H7 (cell line): ENCODE measurements at places on chromosomes 1 and 21.
A peak's percentile ranks its signal among the peaks of the same experiment; 100 is the strongest.

GRCh38 chr1:173297798-173298391 is 90.8 kb upstream of the TNFSF4 start:
- DNase-seq = no peak

- no peak for DNase-seq
Observed at GRCh38 chr1:240285540-240285939, 193.9 kb downstream of the FMN2 start.

DNA sequence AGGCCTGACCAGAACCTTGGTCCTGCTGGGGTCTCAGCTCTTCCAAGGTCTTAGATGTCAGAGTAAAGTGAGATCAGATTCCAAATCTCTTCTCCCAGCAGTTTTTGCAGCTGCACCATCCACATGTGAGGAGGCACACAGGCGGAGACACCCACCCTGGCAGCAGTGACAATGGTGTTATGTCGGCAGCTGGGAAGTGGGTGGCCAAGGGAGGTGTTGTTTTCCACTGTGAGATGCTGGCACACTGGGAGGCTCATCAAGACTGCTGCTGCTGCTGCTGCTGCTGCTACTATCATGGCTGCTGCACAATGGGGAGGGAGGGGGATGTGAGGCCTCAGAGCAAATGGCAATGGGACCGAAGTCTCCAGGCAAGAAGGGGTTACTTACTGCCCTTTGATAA is 23.6 kb downstream of the CAMK2N1 start:
- no peak for DNase-seq

DNA sequence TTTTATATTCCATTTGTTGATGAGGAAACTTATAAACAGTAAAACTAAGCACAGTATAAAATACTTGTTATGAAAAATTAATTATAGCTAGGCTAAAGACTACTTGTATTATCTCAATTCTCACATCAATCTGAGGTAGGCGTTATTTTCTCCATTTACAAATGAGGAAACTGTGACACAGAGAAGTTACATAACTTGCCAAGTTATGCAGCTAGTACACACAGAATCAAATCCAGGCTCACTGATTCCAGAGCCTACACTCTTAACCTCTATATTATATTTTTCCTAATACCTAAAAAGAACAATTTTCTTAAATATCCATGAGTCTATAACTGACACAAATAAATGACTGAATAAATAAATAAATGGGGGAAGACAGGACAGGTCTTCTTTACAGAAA is 11.2 kb upstream of the VPS45 start:
- no peak for DNase-seq

DNA sequence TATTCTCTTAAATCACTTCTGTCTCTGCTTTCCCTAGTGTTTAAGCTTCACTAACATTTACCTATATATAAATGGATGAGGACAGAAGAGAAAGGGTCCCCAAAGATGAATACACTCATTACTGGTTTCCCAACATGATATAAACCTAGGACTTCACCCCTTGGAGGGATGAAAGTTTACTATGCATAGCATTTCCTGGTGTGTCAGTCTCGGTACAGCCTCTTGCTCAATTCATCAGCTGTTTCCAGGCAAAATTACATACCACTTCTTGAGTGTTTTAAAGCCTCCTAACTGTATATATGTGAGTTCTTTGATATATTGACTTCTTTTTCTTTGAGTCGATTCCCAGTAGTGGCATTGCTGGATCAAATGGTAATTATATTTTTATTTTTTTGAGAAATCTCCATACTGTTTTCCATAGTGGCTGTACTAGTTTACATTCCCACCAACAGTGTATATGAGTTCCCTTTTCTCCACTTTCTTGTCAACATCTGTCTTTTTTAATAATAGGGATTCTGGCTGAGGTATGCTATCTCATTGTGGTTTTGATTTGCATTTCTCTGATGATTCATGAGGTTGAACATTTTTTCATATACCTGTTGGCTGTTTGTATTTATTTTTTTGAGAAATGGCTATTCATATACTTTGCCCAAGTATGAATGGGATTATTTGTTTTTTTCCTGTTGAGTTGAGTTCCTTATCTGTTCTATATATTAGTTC is 259.3 kb upstream of the CACYBP start:
- no peak for DNase-seq

DNA sequence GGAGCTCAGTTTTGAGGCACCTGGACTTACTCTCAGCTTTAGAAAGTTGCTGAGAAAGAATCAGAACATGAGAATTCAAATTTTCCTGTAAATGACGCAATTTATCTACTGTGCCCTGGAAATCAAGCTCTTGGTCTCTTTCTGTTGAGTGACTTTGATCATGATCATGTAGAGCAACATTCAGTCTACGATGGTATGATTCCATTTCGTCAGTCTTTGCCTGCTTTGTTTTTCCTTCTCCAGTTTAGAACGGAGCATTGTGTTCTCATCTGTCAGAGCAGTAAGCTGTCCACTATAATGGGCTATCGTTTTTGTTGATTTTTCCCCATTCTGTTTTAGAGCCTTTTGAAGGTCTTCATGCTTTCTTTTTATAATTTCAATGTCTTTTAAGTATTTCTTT is 20.7 kb downstream of the SFT2D2 start:
- no peak for DNase-seq

DNA sequence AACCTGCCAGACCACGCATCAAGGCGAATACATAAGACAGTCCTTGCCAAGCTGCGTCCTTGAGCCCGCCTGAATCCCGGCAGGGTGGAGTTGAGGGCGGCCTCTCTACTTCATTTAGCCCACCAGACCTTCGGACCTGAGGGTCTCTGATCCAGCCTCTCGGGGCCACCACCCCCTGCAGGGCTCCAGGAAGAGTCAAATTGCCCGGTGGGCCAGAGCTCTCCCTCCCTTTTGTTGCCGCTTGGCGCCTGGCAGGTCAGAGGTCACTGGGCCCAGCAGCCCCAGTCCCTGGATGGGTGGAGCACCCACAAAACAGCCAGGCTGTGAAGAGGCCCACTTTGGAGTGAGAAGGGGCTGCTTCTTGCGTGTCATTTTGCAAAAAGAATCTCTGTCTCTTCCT is 9.0 kb downstream of the GNG4 start:
- no peak for DNase-seq

- no peak for DNase-seq
Observed at GRCh38 chr1:84841971-84842370, 51.0 kb downstream of the LPAR3 start.

DNA sequence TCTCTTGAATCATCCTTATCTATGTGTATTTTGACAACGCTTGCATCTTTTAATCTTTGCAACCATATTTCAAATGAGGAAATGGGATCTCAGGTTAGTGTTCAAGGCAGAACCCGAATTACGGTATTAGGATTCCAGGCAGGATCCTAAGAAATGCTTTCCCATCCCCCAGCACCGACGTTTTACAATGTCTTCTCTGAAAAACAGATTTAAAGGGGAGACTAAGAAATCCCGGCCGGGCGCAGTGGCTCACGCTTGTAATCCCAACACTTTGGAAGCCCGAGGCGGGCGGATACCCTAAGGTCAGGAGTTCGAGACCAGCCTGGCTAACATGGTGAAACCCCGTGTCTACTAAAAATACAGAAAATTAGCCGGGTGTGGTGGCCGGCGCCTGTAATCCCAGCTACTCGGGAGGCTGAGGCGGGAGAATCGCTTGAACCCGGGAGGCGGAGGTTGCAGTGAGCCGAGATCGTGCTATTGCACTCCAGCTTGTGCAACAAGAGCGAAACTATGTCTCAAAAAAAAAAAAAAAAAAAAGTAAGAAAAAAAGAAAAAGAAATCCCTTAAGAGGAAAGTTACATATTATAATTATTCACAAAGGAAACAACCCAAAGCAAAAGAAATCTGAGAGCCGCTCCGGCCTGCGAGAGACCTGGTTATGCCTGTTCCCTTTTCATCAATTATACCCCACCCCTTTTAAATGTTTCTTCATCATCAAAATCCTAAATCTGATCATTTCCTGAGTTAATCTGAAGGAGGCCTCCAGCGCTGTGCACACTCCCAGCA is 801 bp upstream of the GORAB start:
- DNase-seq = no peak

DNA sequence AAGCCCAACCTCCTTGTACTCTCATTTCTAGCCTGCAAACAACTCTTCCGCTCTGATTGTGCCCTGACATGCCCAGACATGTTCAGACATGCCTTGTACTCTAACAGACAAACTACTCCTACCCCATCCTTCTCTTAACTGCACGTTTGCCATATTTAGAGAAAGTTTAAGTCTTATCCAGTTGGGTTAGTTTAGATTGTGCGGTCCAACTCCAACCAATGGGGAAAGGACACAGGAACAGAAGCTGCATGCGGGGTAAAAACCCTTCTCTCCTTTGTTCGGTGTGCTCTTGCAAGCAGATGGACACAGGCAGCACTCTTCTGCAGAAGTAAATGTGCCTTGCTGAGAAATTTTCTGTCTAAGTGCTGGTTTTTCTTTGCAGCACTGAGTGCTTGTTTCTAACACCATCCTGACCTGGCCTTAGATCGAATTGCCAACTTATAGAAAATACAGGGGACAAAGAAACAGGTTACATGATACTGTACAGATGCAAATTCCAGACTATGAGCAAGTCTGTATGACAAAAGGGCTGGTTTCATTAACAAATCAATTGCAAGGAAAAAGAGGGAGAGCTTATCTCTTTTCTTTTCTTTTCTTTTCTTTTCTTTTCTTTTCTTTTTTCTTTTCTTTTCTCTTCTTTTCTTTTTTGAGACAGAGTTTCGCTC is 35.8 kb upstream of the IFNGR2 start:
- DNase-seq = no peak

GRCh38 chr1:158117854-158118704 is 62.6 kb upstream of the CD1D start:
- DNase-seq = peak; percentile 83

GRCh38 chr21:17725339-17725738 is 93.8 kb downstream of the C21orf91 start:
- no peak for DNase-seq

GRCh38 chr21:22904385-22904784 is 1906.2 kb downstream of the NCAM2 start:
- DNase-seq = no peak

GRCh38 chr1:170666541-170667254 is 2.8 kb downstream of the PRRX1 start:
- peak; percentile 63 for DNase-seq

- no peak for DNase-seq
Observed at GRCh38 chr1:14567056-14567455, 31.4 kb upstream of the KAZN start.

- no peak for DNase-seq
Observed at GRCh38 chr1:31704271-31705079, 658 bp upstream of the COL16A1 start.

- DNase-seq = no peak
Observed at GRCh38 chr21:34743831-34744230, 75.0 kb downstream of the CLIC6 start.
